H1 (cell line): ENCODE measurements at places on chromosomes 2 and 18. TPM values are rescaled to one million over a fixed set of nuclear protein-coding genes. Genes with fewer than 3 reads are reported as not detected.

DNA sequence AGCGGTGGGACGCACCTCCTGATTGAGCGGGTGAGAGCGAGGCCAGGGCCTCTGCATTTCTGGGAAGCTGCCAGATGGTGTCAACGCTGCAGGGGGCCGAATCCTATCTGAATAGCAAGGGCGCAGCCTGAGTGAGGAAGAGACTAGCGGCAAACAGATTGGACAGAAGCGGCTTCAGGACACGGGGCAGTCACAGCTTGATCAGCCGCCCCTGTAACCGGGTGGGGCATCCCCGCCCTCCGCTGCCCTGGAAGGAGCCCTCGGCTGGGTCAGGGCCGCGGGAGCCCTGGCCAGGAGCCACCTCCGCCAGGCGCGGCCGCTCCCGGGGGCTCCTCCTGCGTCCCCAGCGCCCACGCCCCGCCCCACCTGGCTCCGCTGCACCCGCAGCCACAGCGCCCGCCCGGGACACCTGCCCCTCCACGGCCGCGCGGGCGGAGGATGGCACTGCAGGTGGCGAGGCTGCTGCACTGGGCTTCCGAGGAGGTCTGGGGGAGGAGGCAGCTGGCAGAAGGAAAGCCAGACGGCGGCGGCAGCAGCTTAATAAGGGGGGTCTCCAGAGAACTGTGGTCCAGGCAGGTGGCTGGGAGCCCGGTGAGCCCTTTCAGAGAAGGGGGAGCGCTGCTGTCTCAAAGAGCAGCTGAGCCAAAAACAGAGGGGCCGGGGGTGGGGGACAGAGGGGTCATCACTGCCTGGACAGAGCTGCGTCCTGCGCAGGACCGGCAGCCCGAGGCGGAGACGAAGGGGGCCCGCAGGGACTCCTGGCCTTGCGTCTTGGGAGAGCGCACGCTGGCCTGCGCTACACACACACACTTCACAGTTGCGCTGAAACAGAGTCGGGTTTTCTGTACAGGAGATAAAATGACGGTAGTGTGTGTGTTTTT lies 18.8 kb upstream of the SOX11 start:
- H3K4me3 ChIP-seq, result peak overlapping the region; percentile 37
- H3K36me3 ChIP-seq, result no peaks in the 10 kb centered on the region
- H3K27me3 ChIP-seq, result peaks cover 28% of the 10 kb centered on the region
- H3K27ac ChIP-seq, result no peak overlapping the region
- H3K4me1 ChIP-seq, result peaks cover 2% of the 10 kb centered on the region
- no peak for DNase-seq

DNA sequence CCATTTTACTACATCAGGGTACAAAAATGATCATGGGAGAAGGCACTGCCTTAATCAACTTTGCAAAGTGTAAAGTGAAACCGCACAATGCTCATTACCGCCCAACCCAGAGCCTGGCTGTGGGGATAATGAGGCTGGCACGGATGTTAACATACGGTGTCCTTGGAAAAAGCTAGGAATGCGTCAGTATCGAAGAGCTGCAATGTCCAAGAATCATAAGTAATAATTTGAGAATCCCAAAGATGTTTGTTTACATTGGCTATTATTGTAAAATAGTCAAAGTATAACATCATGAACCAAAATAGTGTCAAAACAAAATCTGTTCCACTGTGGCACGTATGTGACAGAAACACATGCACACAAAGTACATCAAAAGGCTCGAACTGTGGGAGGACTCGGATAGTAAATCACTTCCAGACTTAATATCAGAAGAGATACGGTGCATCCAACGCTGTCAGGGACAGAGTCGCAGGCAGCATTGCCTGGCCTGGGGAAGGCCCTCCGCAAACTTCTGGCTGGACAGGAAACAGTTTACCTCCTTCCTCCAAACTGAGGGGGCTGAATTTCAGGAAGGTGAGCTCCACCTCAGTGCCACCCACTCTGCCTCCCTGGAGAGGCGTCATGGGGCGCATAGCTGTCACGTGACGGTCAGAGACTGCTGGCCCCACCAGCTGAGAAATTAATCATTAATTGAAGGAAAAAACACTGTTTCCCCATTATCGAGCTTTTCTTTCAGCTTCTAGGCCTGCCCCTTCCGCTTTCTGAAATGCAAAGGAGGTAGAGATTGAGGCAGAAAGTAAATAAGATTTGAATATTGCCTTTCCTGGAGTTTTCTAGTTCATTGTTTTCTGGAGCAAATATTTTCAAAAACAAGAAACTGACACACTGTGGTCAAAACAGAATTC lies 1.8 kb upstream of the ID2 start:
- no peak for DNase-seq
- peaks cover 53% of the 10 kb centered on the region for H3K27me3 ChIP-seq
- peak overlapping the region; percentile 55; the same call in 1 of the 2 replicates for H3K4me3 ChIP-seq
- H3K4me1 ChIP-seq, result peaks cover 40% of the 10 kb centered on the region
- no peaks in the 10 kb centered on the region; the same call in 1 of the 2 replicates for H3K36me3 ChIP-seq
- H3K27ac ChIP-seq, result no peak overlapping the region

- no peaks in the 10 kb centered on the region for H3K27me3 ChIP-seq
- no peak for DNase-seq
- H3K36me3 ChIP-seq, result no peaks in the 10 kb centered on the region
- no peak overlapping the region for H3K4me3 ChIP-seq
Measured at GRCh38 chr2:187991389-187991788, 300.3 kb upstream of the GULP1 start.

DNA sequence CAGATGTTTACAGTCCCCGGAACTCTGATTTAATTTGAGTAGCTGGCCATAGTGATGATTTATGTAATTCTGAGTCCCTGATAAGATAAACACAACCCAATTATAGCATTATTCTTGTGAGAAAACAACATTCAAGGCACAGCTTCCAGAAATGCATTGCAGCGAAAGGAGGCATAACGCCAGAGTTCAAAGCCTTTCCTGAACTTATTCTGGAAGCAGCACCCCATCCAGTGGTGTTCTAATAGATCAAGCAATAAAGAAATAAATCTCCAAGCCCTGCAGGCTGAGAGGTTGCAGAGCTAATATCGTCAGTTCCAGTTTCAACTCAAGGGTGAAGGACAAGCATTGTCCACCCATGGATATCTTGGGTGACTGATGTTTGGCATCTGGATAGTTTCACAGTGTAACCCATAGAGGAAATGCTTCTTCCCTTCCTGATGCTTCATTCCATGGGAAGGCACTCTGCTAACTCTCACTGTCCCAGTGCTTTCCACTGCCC lies 18.8 kb downstream of the CDH2 start:
- H3K36me3 ChIP-seq, result no peaks in the 10 kb centered on the region
- no peak overlapping the region for H3K4me3 ChIP-seq
- no peak for DNase-seq
- peaks cover 10% of the 10 kb centered on the region; the same call in 1 of the 2 replicates for H3K4me1 ChIP-seq
- no peak overlapping the region for H3K27ac ChIP-seq

Gene EPHA4
- 4.3 and 5.1 TPM in 2 replicates for total RNA-seq

Gene PLEKHM3
- 4.6 and 5.8 TPM in 2 replicates for total RNA-seq

Gene SULT1C2
- 1.9 and 2.2 TPM in 2 replicates for total RNA-seq
